Renal pelvis (tissue), 12 donors: ENCODE measurements at places on chromosomes 1 and 21.
A peak's percentile ranks its signal among the peaks of the same experiment; 100 is the strongest.

DNA sequence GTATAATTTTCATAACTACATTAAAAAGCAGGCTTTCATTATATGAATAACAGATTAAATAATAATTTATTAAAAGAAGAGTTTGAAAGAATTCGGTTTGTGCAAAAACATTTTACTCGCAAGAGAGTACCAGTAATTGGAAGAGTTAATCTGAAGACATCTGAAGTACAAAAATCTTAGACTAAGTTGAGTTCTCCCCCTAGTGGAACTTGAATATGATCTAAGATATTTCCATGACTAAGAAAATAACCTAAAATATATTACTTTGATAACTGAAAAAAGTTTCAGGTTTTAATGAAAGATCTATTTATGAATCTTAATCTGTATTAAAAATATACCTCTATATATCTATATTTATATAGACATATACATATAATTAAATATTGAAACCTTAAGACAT, 112.5 kb upstream of the GFI1 start:
- no peak for DNase-seq

DNA sequence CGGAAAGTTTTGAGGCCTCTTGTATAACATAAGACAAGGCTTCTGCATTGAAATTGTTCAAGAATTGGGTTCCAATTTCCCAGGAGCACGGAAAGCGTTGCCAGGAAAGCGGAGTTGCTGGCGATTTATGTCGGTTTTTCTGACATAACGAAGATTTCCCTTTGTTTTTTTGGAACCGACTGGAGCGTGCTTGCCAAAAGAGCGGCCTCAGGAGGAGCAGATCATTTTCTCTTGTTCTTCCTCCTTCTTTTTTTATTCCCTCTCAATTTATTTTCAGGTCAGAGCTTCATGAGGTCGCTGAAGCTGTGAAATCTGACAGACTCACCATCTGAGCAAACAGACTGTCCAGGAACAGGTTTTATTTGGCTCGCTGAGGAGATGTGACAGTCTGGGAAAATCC, 275.5 kb downstream of the CAMTA1 start:
- no peak for DNase-seq

DNA sequence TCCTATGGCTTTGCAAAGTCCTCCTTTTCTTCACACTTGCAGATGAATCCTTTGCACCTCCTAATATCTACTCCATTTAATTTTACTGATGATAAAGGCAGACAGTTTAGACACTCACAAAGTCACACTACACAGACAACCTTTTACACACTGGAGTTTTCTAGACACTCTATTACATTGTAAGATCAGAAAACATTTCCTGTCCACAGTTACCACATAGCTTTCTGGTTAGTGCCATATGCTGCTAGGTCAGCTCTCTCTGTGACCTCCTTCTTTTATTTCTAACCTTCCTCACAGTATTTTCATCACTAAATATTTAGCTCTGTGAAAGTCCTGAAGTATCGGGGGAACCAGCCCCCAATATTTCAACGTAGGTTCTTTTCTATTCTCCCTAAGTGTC, 5.1 kb downstream of the SH2D1B start:
- no peak for DNase-seq

DNA sequence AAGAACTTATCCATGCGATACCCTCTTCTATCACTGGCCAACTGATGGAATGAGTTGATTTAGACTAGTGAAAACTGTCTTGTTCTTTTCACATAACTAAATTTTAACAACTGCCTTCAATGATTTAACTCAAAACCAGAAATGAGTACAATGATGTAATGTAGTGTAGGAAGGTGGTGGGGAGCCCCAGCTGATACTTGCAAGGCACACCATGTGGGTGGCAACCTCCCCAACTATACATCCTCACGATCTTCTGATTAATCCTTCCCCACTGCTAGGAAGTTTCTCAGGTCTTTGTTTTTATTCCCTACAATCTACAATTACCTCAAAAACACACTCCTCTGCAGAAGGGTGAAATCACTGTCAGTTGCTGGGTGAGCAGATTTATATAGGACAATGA, 100.7 kb downstream of the KCTD3 start:
- peak; percentile 22 for DNase-seq

DNA sequence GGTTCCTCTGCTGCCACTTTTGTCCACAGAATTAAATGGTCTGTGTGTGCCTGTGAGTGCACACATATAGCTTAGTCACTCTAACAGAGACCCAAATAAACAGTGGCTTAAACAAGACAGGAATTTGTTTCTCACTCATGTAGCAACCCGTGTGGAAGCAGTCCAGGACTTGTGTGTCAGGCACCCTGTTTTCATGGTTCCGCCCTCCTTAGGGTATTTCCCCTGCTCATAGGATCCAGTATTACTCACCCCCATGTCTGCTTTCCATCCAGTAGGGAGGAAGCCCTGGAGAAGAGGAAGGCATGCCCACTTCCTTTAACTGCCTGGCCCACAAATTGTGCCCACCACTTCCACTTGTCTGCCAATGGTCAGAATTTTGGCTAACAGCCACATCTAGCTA, 41.3 kb upstream of the TACSTD2 start:
- no peak for DNase-seq
